Upper lobe of right lung (tissue), 1 donor: ENCODE measurements at places on chromosomes 5 and 9. TPM values are rescaled to one million over a fixed set of nuclear protein-coding genes. Genes with fewer than 3 reads are reported as not detected.

ZDHHC21 gene
- total RNA-seq, result 20.7 TPM

DNA sequence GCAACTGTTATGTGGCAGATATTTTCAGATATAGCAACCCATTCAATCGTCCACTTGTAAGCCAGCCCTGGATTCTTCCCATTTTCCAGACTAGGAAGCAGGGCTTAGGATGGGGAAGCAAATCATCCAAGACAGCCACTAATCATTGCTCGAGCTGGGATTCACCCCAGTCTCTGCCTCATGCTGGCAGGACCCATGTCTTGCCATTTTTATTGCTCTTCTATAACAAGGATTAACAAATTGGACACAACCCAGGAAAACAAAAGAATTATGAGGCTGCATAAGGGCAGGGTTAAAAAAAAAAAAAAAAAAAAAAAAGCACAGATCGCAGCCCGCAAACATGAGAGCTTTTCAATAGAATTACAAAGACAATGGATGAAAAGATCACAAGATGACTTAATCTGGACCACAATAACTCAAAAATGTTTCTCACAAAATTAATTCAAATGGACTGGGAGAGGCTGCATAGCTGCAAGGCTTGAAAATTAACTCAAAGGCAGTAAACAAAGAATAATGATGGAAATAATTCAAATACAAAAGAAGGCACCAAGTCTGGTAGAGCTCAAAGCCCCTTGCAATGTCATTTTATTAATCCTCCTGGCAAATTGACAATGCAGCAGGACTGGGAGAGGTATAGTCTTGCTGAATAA lies 40.7 kb downstream of the ASTN2 start:
- H3K27ac ChIP-seq, result no peak overlapping the region
- no peak overlapping the region for H3K4me3 ChIP-seq
- no peak for DNase-seq
- no peaks in the 10 kb centered on the region for H3K36me3 ChIP-seq

GRCh38 chr9:1454616-1455347 lies 404.6 kb downstream of the DMRT2 start:
- no peak overlapping the region for H3K27ac ChIP-seq
- no peaks in the 10 kb centered on the region for H3K36me3 ChIP-seq
- no peaks in the 10 kb centered on the region for H3K27me3 ChIP-seq

PCDHGA3 gene
- total RNA-seq, result 1.7 TPM

DNA sequence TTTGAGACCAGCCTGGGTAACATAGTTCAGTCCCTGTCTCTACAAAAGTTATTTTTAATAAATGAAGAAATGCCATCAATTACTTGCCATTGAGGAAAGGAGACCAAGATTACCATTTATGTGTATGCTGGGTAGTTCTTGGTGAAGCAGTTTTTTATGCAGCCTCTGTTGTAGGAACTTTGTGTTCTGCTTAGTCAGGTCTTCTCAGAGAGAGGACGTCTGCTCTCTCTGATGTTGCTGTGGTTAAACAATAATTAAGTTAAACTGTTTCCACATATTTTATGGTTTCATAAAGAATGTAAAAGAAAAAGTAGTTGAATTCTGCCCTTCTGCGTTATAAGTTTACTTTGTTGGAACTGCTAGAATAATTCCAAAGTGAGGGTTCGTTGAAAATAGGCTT lies 210.5 kb downstream of the KDM4C start:
- H3K4me1 ChIP-seq, result no peaks in the 10 kb centered on the region
- DNase-seq, result no peak
- no peak overlapping the region for H3K4me3 ChIP-seq
- no peaks in the 10 kb centered on the region for H3K27me3 ChIP-seq
- no peak overlapping the region for H3K27ac ChIP-seq

- H3K4me3 ChIP-seq, result no peak overlapping the region
- H3K36me3 ChIP-seq, result no peaks in the 10 kb centered on the region
- H3K4me1 ChIP-seq, result peaks cover 20% of the 10 kb centered on the region
- no peaks in the 10 kb centered on the region for H3K27me3 ChIP-seq
Observed at GRCh38 chr5:140595538-140596300, 31.1 kb downstream of the SLC35A4 start.

RNF208 gene
- 6.7 TPM for total RNA-seq

DNA sequence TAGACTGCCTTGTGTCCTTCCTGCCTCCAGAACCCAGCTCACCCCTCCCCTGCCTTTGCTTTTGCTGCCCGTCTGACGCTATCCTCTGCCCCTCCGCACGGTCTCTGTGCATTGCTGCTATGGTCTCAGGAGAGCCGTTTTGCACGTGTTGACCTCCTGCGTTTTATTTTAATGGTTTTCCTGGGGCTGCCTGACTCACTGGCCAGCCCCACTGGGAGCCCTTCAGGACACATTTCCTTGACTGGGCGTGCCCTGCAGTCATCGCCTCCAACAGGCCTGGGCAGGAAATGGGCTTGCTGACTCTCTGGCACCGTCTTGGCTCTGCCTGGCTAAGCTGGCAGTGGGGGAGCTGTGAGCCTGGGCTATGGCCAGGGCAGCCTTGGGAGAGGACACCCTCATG lies 17.9 kb upstream of the ASS1 start:
- no peaks in the 10 kb centered on the region for H3K36me3 ChIP-seq
- DNase-seq, result no peak
- no peaks in the 10 kb centered on the region for H3K4me1 ChIP-seq
- H3K27me3 ChIP-seq, result peaks cover 3% of the 10 kb centered on the region
- no peak overlapping the region for H3K27ac ChIP-seq

- DNase-seq, result peak; percentile 61
- H3K4me1 ChIP-seq, result peaks cover 5% of the 10 kb centered on the region
- H3K27me3 ChIP-seq, result peaks cover 84% of the 10 kb centered on the region
- no peak overlapping the region for H3K27ac ChIP-seq
Observed at GRCh38 chr5:530001-530955, 6.0 kb upstream of the SLC9A3 start.

DAPK1 gene
- total RNA-seq, result 168 TPM

- H3K4me3 ChIP-seq, result no peak overlapping the region
- no peak overlapping the region for H3K27ac ChIP-seq
- H3K27me3 ChIP-seq, result no peaks in the 10 kb centered on the region
Observed at GRCh38 chr9:99027443-99027842, 77.5 kb upstream of the TGFBR1 start.
